ENCODE measurements at places on chromosomes 1 and 21.

DNA sequence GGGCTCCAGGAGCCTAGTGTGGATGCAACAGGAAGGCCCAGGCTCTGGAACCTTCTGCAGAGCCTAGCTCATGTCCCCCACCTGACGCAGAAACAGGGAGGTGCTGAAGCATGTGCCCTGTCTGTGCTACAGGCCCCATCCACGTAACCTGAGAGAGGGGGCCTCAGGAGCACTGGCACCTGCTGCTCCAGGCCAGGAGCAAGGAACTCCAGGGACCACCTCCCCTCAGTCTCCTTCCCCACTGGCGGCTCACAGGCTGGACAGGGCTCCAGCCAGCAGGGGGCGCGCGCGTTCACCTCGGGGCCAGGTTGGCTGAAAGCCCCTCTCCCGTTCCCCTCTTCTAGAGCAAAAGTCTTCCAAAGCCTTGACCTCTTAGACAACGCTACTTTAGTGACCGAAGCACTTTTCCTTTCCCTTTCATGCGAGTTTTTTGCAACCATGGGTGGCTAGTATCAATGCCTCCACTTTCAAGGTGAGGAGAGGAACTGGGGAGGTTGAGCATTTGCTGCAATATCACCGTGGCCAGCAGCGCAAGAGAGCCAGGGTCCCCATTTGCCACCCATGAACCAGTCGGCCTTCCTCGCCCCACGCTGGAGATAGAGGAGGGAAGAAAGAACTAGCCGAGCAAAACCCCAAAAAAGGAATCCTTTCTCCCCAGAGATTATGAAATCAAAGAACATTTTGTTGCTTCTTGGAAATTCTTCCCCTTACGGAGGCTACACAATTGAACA is 52.4 kb upstream of the GPR157 start:
- peak; percentile 74 for DNase-seq

DNA sequence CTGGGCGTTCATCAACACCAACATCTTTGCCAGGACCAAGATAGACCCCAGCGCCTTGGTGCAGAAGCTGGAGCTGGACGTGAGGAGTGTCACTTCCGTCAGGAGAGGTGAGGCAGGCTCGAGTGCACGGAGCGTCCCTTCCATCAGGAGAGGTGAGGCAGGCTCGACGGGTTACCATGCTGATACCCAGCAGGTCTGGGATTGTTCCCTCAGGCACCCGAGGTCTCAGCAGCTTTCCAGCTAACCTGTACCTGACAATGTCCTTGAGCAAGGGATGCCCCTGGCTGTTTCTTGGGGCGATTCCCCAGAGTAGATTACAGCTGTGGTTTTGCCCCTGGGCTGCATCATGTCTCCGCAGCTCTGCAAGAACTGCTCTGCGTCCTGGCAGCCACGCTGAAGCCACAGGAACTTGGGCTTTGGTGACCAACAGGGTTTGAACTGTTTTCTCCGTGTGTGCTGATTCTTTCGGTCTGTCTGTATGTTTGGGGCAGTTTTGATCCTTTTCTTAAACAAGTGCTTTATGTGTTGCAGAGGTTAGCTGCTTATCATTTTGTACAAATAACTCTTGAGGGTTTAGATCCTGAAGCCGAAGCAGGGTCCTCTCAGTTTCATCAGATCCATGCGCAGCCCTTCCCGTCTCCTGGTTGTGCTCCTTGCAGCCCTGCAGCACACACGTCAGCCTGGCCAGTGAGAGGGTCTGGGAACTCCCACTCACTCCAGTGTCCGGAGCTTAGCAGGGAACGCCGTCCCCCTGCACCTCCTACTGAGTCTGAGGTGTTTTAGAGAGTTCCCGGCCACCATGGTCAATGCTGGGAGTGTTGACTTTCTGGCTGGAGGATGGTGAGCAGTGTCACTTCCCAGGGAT is 4.1 kb downstream of the SLX9 start:
- no peak for DNase-seq

DNA sequence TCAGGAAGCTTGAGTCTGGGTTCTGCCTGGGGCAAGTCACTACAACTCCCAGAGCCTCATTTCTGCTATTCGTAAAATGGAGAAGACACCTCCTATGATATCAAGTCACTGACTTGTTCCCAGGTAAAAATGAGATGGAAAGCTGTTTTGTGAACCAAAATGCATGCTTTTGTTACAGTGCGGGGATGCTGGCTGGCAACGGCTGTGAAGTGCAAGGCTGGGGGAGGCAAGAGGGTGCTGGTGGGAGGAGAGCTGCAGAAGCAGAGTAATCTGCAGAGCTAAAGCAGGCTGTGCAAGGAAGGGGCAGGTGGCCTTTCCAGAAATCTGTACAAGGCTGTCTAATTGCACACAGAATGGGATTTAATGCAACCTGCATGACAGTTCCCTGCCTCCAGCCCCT is 150.9 kb downstream of the CNIH3 start:
- DNase-seq = no peak

- no peak for DNase-seq
Measured at GRCh38 chr1:198123133-198123532, 33.7 kb upstream of the NEK7 start.

- DNase-seq = no peak
Measured at GRCh38 chr1:241271427-241271826, 85.6 kb downstream of the RGS7 start.

- no peak for DNase-seq
Measured at GRCh38 chr1:44094047-44094446, 24.6 kb upstream of the KLF17 start.

GRCh38 chr1:207088701-207089626 is at the start of gene C4BPB:
Gene C4BPB (plus strand): TSS chr1:207088860. CDS start chr1:207089532, 672 bp downstream.
- no peak for DNase-seq

DNA sequence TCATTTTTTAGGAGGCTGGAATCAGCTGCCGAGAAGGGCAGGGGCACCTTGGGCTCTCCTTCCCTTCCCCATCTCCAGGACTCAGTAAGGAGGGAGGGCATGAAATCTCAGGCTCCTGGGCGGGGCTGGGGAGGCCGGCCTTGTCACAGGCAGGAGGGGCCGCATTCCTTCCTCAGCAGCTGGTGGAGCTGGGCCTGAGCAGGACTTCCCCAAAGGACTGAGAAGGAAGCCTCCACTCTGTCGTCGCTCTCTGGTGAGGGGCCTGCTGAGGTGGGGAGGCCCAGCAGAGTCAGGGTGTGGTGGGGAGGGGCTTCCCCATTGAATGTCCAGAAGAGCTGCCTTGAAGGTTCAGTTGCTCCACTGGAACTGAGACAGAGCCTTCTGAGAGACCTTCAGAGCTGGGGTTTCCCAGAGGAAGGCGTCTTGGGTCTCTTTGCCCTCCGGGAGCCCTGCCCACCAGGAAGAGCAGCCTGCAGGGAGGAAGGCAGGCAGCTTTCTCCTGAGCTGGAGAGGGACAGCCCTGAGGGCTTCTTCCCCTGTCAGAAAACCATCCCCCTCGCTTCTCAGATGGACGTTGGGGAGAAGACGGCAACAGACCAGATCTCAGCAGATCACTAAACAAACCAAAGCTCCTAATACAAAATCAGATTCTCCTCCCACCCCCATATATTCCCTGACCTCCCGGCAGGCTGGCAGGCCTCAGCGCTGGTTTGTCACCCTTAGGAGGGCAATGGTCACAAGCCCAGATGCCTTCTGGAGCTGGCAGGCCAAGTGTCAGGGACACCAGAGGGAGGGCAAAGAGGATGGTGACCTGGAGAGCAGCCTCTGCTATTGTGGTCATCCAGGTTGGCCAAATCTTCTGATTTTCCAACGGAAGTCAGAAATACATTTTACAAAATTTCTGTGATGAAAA is 10.7 kb downstream of the KCNA10 start:
- DNase-seq = no peak

GRCh38 chr1:232524056-232524455 is 105.9 kb downstream of the SIPA1L2 start:
- no peak for DNase-seq

- DNase-seq = no peak
Measured at GRCh38 chr21:24705201-24705600, 902.1 kb downstream of the MRPL39 start.

DNA sequence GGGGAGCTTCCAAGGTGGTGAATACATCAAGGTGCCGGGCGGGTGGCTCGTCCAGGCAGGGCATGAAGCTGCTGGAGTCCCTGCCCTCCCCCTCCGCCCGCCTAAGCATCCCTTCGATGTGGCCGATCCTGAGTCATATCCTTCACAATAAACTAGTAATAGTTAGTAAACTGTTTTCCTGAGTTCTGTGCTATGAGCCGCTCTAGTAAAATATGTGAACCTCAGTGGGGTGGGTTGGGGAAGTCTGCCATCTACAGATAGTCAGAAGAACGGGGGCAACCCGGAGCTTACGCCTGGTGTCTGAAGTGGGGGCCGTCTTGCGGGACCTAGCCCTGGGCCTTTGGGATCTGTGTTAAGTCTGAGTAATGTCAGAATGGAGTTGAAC is 21.6 kb downstream of the C2CD2 start:
- no peak for DNase-seq

DNA sequence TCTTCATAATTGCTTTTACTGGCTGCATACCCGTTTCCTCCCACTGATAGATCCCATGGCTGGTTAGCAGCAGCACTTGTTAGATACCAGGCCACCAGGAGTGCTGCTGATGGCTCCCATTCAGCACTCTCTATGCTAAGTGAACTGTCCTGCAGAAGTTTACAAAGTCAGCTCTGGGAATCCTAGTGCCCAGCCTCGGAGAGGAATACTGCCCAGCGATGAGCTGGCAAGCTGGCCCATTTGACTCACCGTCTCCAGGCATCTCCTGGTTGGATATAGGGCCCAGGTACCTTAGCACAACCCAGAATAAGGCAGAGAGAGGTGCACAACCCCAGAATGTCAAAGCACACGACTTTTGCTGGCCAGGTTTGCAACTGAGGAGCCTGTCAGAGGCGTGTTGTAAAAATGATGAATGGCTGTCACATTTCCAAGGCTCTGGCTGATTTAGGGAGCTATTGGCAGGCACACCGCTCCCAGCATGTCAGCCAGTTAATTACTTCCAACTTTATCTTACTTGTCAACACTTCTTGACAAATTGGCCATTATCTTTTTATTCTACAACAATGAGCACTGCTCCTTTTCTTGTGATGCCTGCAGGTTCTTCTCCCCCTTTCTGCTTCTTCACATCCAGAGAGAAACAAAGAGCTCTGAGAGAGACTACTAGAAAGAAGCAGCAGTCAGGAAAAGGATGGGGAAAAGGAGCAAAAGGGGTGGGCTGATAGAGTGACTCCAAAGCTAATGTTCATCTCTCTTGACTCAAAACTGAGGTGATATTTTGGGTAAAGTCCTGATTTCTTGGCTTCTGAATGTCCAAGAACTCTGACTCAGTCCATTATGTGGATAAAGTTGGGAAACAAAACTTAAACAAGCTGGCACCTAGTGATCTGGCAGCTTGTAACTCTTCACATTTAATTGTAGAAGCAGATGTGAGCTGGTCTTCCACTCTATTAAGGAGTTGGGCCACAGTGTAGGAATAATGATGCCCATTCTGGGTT is 10.8 kb upstream of the ANGPTL7 start:
- no peak for DNase-seq

DNA sequence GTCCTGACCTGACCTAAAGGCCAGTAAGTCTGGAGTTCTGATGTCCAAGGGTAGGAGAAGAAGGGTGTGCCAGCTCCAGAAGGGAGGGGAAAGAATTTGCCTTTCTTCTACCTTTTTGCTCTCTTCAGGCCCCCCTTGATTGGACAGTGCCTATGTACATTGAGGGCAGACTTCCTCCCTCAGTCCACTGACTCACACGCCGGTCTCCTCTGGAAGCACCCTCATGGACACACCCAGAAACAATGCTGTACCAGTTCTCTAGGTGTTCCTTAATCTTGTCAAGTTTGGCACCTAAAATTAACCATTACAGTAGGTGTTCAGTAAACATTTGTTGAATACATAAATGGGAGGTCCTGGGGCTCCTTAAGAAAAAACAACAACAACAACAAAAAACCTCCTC is 51.0 kb upstream of the POU2F1 start:
- no peak for DNase-seq

DNA sequence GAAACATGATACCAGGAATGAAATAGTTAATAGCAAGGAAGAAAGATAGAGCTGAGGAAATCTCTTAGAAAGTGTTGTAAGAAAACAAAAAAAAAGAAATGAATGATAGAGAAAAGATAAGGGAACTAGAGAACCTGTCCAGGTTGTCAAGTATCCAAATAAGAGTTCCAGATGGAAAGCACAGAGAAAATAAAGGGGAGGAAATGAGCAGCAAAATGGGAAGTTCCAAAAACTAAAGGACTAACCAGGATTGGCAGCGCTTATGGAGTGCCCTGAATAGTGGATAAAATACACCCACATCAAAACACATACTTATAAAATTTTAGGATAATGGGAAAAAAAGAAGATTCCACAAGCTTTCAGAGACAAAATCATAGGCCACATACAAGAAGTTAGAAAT is 55.2 kb downstream of the ARHGAP29 start:
- DNase-seq = no peak

DNA sequence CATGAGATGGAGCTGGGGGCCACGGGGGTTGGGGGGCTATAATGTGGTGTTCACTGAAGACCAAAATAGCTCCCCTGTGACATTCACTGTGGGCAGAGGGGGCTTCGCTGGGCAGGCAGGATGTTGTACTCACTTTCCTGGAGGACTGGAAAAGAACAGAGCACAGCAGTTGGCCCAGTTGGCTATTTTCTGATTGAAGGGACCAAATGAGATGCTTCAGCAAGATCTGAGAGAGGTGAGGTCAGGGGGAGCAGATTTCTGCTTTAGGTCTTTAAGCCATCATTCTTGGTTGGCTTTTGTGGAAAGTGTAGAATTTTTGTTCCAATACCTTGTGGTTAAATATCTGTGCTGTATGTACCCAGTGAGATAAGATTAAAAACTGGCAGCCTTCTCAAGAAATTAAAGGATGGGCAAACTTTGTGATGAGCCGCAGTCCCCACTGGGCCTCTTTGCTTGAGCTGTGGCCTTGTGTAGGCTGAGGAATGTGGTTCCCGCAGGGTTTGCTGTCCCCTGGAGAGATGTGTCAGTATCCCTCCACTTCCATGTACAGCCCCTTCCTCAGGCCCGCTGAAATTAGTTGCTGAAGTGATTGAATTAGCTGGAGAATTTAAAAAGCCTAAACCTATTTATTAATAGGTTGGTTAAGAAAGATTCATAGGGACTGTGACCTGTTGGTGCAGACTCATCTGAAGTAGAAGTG is 80.7 kb downstream of the ATP5PO start:
- DNase-seq = no peak

DNA sequence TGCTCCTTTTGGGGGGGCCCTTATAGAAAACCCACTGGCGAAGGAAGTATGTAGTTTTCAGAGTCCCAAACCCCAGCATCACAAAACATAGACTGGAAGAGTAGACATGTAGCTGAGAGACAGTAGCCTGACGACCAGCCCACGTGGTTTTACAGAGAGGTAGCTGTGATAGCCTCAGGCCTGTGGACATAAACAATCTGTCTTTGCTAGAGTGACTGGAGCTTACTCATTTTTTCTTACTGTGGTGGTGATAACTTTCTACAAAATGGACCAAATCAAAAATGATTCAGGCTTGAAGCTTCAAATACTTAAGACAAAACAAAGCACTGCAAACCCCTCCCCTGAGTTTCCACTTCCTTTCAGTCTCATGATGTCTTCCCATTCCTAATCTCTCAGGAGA is 497.0 kb downstream of the RWDD3 start:
- no peak for DNase-seq

DNA sequence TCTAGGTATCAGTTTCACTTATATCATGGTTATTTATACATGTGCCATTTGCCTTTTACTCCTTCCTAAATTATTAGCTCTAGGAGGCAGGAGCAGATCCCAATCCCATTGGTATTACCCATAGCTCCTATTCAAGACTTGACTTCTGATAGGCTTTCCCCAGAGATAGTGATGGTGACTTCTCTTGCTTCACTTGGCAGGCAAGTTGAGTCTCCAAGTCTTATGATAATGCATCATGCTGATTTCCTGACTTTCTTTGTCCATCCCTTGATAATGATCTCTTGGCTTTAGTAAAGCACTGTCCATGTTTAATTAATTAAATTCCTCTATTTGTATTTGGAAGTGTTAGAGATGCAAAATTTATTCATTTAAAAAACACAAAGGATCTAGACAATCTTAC is 253.5 kb upstream of the ADAMTS5 start:
- no peak for DNase-seq
